SJSA1 (cell line): ENCODE measurements at places on chromosomes 7 and 10. TPM values are rescaled to one million over a fixed set of nuclear protein-coding genes. Genes with fewer than 3 reads are reported as not detected.

DNA sequence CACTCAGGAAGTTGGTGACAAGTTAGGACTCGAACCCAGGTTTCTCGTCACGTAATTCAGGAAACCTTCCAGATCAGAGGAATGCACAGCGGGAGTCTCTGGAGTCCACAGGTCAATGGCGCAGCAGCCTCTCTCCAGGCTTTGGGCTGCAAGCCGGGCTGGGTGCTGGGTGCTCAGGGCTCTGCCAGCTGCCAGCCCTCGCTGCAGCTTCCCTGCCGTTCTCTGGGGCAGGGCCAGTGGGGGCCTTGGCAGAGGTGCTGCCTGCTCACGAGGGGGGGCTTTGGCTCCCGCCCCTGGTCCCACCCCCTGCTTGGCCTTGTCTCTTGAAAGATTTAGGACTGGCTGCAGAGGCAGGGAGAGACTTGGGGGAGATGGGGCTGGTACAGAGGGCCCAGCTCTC is at the start of gene TACR2:
Gene TACR2 (minus strand): TSS at position 224 of the 400 bp plus-strand sequence. CDS start 595 bp downstream, outside the sequence.
- no peak for DNase-seq

GRCh38 chr10:28763471-28764170 is 86.3 kb downstream of the BAMBI start:
- DNase-seq = no peak

GRCh38 chr10:103395754-103396066 is 565 bp downstream of the ATP5MK start:
- no peak for DNase-seq

DNA sequence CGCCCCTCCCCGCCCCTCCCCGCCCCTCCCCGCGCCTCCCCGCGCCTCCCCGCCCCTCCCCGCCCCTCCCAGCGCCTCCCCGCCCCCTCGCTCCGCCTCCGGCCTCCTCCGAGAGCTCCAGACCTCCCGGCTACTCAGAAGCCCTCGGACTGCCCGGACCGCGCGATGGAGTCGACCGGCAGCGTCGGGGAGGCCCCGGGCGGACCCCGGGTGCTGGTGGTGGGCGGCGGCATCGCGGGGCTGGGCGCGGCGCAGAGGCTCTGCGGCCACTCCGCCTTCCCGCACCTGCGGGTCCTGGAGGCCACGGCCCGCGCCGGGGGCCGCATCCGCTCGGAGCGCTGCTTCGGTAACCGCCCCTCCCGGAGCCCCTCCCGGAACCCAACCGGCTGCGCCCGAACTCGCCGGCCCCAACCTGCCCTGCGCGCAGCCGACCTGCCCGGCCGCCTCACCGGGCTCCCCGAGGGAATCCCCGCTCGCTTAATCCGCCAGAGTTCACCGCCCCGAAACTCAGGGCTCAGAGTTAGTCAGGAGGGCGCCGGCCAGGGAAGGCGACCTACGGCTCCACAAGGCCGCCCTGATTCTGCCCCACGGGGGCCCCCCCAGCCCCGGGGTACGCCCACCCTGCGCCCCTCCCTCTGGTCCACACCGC is at the start of gene PAOX:
Gene PAOX (plus strand): TSS at position 111 of the 649 bp plus-strand sequence. CDS start 55 bp downstream, at position 166.
- peak; percentile 51 for DNase-seq

GRCh38 chr10:344582-345200 is 209.4 kb downstream of the ZMYND11 start:
- DNase-seq = no peak

The GIMAP8 gene
- total RNA-seq = not detected in 2 replicates

The SEM1 gene
- total RNA-seq = 64.3 and 110 TPM in 2 replicates

- DNase-seq = no peak
These were observed 136.9 kb upstream of the MAGI2 start for GRCh38 chr7:79590391-79590790.

- DNase-seq = no peak
These were observed 1314.2 kb upstream of the LRRTM3 start for GRCh38 chr10:65611592-65611991.

- no peak for DNase-seq
These were observed 121.5 kb upstream of the PLPP4 start for GRCh38 chr10:120335553-120335952.

The SYCE1 gene
- total RNA-seq = not detected in 2 replicates

- DNase-seq = no peak
These were observed 226.2 kb downstream of the SKAP2 start for GRCh38 chr7:26638140-26638539.

The PIK3CG gene
- 0.84 and 1.2 TPM in 2 replicates for total RNA-seq

The CCDC6 gene
- total RNA-seq = 15.0 and 18.1 TPM in 2 replicates

The CYP2C19 gene
- total RNA-seq = not detected in 2 replicates

DNA sequence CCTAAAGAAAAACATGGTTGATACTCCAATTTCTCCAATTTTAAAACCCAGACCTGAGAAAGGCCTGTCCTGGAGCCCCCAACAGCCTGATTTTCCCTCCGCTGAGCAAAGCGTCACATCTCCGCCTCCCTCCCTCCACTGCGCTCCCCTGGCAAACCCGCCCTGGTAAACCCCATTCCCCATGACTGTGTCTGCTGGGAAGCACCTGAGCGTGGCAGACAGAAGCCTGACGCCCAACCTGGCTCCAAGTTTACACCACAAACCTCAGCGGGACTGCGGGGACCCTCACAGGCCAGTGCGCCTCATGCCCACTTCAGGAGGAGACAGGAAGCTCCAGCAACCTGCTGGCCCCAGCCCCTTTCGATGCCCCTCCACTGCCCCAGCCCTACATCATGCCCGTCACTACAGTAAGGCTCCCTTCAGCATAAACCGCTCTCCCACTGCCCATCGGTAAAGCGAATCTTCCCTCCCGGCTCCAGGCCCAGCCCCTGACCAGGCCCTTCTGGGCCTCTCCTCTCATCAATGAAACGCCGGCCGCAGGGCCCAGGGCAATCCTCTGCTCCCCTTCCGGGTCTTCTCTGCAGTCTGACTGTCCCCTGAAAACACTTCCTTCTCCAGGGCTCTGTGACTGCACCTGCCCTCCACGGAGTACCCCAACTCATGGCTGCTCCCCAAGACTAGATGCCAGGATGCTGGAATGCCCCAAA is 233.3 kb downstream of the MAD1L1 start:
- no peak for DNase-seq
